Activated CD4-positive, alpha-beta memory T cell treated with anti-CD3 and anti-CD28 coated beads, Interleukin-2, amount 10 ng/mL, durations not matched to agents 7 days and 5 days (primary cell): ENCODE measurements at places on chromosomes 16 and 17. TPM values are rescaled to one million over a fixed set of nuclear protein-coding genes. Genes with fewer than 3 reads are reported as not detected.

Gene HCRT
- not detected for total RNA-seq

DNA sequence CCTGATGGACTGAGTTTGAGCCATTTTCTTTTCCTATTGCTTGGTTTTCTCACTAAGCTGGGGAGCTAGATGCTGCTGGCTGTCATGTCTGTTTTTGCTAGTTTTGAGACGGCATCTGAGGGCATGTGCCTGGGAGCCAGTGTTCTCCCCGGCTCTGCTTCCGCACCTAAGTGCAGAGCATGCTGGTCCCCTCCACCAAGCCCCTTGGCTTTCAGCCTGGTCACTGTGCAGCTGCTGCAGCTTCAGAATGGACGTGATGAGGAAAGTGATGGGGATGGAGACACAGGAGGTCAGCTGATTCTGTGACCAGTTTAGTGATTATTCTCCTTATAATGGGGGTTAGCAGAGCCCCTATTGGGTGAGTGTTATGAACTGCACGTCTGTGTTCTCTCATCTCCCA, 28.5 kb downstream of the DNAH17 start:
- DNase-seq = no peak

GRCh38 chr16:86960266-86960665, 356.9 kb downstream of the C16orf95 start:
- no peak for DNase-seq

DNA sequence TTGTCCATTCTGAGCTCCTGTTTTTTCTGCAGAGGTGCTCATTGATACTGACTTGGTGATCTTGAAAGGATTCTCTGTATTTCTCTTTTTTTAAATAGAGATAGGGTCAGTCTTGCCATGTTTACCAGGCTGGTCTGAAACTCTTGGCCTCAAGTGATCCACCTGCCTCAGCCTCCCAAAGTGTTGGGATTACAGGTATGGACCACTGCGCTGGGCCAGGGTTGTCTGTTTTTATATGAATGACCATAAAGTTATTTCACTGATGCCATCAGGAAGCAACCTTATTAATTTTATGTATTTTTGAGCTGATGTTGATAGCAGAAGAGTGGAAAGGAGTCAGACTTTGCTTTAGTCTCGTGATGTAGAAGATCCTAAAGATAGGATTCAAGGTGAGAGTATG, 35.7 kb upstream of the METTL9 start:
- DNase-seq = no peak

DNA sequence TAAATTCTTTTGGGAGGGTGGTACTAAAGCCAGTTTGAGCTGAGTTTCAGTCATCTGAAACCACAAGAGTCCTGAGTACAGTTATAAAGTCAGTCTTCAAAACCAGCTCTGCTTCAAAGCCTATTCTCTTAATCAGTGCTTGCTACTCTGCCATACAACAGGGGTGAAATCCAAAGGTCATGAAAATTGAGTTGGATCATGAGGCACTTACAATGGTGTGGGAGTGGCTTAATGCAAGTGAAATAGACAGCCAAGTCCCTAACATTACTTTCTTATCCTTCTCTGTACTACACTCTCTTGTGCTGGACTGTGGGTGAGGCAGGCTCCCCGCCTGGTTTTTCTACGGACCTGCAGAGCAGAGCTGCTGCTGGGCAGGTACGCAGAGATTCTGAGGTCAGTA, 12.4 kb downstream of the CBLN1 start:
- DNase-seq = no peak
